Sciatic nerve (tissue), 2 donors: ENCODE measurements at places on chromosomes 5 and 9. TPM values are rescaled to one million over a fixed set of nuclear protein-coding genes. Genes with fewer than 3 reads are reported as not detected.

GRCh38 chr5:124287813-124288212 lies 458.6 kb downstream of the ZNF608 start:
- no peak for DNase-seq

DNA sequence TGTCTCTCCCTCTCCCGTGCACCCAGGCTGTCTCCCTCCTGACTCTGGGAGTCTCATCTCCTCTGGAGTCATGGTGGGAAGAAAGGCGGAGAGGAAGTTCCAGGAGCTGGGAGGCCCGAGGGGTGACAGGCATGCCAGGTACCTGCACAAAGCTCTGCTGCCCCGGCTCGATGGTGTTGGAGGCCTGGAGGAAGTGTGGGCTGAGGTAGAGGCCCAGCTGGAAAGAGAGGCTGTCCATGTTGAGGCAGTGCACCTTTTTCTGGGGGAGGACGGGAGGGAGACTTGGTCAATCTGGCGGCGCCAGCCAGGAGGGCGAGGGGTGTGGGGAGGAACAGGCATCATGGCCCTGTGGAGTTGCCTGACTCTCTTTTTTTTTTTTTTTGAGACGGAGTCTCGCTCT lies 15.9 kb downstream of the FPGS start:
- DNase-seq: no peak

DNA sequence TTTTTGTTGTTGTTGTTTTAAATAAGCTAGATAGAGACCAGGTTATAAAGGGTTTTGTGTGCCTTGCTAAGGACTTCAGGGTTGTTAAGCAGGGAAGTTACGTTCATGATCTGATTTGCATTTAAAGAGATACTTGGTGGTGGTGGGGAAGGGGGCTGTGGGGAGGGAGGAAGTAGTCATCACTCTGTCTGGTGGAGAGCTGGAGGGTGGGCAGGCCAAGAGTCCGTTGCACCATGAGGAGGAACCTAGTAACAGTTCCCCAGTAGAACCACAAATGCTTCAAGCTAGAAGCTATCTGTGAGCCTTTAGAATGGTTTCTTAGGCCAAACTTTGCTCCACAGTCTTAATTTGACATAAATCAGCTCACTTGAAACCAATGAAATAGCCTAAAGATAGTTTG lies 18.7 kb upstream of the ROPN1L start:
- DNase-seq: no peak

MEIKIN gene
- total RNA-seq: not detected

FAM163B gene
- total RNA-seq: not detected
